CD4-positive, alpha-beta T cell treated with Interleukin-10 for 1 hour (primary cell): ENCODE measurements at places on chromosomes 7 and 10.

- no peak for DNase-seq
Measured at GRCh38 chr7:39808796-39809481, 141.1 kb upstream of the CDK13 start.

DNA sequence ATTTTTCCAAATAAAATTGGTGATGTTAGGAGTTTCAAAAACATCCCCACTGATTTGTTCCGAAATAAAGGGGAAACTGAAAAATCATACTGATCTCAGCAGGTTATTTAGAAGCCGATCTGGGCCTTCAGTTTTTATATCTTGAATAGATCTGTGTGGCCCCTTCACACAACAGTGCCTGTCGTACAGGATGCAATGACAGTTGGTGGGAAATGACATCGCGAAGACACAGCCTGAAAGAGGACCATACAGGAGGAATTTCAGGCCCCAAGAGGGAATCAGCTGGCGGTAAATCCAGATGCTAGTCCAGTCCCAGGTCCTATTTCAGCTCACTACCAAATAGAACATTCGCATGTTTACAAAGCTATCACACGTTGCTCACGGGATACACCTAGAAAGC lies 3.0 kb downstream of the H2BK1 start:
- no peak for DNase-seq

DNA sequence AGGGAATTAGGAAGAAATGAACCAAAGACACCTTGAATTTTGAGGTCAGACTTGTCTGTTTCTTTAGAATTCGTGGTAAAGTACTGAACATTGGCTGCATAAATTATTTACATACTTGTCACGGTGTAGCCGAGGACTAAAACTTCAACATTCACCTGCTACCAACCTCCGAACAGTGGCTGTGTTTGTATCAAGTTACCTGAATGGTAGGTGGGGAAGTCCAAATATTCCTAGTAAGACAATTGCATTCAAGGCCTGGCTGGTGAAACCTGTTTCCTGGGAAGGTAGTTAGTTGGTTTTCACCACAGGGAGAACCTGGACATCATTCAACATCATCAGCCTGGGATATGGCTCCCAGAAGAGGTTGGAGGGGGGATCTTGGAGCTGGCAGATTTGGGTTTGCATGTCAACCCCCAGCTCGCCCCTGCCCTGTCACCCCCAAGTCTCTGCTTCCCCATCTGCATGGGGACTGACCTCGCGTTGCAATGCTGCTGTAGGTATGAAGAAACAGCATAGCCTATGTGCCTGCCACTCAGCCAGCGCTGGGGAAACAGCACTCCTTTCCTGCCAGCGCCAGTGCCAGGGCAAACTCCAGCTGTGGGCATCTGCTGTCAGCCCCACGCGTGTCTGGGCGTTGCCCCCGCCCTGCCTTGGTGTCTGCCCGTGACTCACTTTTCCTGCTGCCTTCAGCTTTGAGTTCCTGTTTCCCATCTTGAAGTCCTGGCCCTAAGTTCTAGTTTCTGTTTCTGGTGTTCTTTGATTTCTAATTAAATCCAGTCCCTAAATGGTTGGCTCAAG lies 12.7 kb upstream of the LARP4B start:
- peak; percentile 15 for DNase-seq

- DNase-seq, result peak; percentile 11
Measured at GRCh38 chr7:36153571-36154097, 580 bp downstream of the EEPD1 start.

DNA sequence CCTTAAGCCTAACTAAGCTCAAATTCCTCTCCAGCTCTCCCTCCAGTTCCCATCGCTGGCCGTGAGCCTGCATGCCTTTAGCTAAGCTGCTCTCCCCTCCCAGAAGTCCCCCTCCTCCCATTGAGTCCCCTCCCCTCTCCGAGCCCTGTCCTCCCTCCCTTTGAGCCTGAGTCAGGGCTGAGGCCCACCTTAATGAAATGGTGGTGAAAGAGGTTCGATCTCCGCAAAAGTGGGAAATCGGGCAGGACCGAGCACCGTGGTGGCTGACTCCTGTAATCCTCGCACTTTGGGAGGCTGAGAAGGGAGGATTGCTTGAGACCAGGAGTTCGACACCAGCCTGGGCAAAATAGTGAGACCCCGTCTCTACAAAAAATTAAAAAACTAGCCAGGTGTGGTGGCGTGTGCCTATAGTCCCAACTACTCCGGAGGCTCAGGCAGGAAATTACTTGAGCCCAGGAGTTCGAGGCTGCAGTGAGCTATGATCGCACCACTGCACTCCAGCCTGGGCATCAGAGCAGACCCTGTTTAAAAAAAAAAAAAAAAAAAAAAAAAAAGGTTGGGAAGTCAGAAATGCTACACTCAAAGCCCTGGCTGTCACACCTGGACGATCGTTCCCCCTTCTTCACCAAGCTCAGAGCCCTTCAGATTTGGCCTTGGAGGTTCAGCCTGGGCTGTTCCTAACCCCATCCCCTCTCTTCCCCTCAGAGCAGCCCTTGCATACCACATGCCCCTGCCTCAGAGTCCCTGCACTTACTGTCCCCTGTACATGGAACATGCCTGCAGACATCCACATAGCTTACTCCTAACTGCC lies 995 bp upstream of the CLDN3 start:
- DNase-seq, result no peak

DNA sequence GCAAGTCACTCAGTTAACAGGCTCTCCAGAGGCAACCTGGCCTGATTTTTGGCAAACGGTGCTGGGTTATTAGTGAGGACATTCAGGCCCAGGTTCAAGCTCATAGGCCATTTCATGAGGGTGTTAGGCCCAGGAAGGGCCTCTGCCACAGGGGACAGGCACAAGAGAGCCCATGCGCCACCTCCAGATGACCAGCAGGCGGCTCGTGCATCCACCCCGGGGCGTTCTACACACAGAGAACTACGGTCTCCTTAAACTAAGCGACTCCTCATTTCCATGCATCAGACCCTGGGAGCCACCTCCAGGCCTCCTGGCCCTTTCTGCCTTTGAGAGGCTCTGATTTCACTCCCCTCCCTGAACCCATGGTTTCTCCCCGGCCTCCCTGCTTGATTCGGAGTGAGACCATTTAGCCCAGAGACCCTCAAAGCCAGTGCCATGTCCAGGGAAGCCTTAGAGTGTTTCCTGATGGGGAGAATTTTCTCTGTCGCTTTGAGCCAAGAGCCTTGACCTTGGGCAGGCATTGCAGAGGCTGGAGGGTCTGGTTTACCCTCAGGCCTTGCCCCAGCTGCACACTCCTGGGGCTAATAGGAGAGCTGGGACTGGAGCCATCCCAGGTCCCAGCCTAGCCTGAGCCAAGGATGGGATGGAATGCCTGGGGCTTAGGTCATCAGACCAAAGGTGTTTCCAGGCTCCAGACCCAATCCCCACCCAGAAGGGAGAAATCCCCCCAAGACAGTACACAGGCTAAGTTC lies 188.0 kb downstream of the GRID1 start:
- no peak for DNase-seq

GRCh38 chr7:140074780-140075179 lies 12.0 kb upstream of the PARP12 start:
- no peak for DNase-seq

DNA sequence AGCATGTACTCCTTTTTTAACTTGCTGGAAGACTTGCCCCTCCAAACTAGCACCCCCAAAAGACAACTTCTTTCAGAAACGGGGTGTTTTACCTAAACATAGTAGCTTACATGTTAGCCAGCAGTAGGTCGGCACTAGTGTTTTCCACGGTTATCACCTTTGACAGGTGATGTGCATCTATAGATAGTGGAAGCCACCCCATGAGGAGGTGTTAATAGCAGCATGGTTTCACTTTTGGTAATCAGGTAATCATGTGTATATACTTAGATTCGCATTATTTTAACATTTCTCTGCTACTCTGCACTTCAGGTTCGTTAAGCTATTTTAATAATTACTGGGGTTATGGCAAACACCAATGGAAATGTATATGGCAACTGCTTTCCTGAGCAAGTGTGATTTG lies 17.6 kb downstream of the SRI start:
- no peak for DNase-seq
